ENCODE measurements at places on chromosomes 7 and 10. TPM values are rescaled to one million over a fixed set of nuclear protein-coding genes. Genes with fewer than 3 reads are reported as not detected.

TMEM72 gene
- not detected for total RNA-seq

SLC18A3 gene
- total RNA-seq = 21.5 TPM

BAZ1B gene
- 108 TPM for total RNA-seq

TEX47 gene
- not detected for total RNA-seq

MRPS33 gene
- 33.9 TPM for total RNA-seq

USP54 gene
- total RNA-seq = 9.1 TPM

WIPF3 gene
- total RNA-seq = 0.37 TPM

VPS37D gene
- total RNA-seq = 17.2 TPM

ATP6V0A4 gene
- not detected for total RNA-seq

CAV1 gene
- total RNA-seq = 0.78 TPM

TACR2 gene
- not detected for total RNA-seq

- no peak for DNase-seq
Observed at GRCh38 chr10:58575491-58575890, 62.8 kb downstream of the BICC1 start.

DNA sequence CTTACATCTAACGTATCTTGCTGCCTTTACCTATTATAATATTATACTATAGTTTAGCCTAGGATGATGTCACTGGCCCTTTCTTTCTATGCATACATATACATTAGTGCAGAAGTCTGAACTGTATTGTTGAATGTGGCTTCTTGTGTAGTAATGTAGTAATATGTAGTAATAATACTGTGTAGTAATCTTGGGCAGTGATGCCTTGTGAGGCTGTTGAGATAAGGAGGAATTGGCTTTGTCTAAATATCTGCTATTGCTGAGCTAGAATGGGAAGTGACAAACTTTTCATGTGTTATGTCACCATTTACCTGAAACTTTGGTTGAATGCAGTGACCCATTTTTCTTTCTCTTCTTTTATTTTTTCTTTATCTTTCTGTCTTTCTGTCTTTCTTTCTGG is 11.0 kb downstream of the GLCCI1 start:
- DNase-seq = no peak

DNA sequence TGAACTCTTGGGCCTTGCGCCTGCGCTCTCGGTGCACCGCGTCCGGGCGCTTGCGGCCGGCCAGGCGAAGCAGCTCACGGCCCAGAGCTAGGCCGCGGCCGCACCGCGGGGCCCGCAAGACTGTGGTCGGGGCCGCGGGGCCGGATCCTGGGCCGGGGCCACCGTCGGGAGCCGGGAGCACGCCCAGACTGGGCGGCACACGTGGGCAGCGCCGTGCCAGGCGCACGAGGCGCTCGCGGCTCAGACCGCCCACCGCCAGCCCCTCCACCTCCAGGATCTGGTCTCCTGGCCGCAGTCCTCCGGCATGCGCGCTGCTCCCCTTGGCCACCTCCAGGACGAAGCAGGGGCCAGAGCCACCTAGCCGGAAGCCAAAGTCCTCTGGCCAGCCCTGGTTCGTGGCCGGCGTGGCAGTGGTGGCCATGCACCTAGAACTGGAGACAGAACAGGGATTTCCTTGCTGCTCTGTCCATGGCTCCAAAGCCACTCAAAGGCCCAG is at the start of gene GRID2IP:
Gene GRID2IP, minus strand, starts transcription at position 446 of the 496 bp plus-strand sequence. Its CDS starts 25 bp downstream, at position 421.
- DNase-seq = no peak

DNA sequence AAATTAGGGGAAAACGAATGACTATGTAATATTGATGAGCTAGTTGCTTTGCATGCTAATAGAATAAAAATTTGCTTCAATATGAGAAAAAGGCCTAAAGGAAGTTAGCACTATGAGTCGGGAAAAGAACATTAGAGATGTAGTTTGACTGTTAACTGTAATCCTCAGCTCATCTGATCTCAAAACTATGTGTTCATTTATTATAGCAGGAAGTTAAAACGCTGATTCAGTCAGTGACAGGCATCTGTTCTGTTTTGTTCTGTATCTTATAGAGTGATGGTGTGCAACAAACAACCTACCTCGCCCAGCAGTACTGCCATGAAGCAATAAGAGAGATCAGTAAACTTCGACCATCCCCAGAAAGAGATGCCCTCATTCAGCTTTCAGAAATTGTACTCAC is 48.6 kb downstream of the PDSS1 start:
- no peak for DNase-seq

GRCh38 chr7:1532456-1533254 is 2.2 kb downstream of the MAFK start:
- DNase-seq = no peak

DNA sequence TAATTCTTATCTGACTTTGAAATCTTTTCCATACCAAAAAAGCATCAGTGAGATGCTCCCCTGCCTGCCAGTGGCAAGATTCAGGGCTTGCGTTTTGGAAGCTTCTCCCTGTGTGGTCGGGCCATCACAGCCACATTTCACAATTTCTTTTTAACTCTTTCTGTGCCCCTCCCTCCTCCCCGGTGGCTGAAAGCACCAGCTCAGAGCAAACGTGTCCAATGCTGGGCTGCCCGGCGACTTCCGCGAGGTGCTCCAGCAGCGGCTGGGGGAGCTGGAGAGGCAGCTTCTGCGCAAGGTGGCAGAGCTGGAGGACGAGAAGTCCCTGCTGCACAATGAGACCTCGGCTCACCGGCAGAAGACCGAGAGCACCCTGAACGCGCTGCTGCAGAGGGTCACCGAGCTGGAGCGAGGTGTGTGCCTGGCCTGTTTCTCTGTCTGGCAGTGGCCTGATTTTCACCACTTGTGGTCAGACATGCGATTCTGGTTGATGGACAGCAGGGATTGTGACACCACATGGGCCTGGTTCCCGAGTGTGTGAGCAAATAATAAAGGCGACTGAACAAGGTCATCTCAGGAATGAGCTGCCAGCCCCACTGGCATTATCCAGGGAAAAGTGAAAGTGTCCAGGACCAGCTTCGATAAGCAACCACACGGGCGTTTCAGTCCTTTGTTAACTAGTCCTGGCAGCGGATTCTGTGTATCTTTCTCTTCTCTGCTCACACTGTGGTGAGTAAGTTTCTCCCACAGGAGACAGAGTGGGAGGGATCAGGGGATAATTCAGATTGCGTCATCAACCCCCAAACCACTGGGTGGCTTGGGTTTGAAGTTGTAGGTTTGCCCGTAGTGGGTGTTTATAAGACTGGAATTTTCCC is 2.6 kb downstream of the NPTX2 start:
- DNase-seq = peak; percentile 55

DNA sequence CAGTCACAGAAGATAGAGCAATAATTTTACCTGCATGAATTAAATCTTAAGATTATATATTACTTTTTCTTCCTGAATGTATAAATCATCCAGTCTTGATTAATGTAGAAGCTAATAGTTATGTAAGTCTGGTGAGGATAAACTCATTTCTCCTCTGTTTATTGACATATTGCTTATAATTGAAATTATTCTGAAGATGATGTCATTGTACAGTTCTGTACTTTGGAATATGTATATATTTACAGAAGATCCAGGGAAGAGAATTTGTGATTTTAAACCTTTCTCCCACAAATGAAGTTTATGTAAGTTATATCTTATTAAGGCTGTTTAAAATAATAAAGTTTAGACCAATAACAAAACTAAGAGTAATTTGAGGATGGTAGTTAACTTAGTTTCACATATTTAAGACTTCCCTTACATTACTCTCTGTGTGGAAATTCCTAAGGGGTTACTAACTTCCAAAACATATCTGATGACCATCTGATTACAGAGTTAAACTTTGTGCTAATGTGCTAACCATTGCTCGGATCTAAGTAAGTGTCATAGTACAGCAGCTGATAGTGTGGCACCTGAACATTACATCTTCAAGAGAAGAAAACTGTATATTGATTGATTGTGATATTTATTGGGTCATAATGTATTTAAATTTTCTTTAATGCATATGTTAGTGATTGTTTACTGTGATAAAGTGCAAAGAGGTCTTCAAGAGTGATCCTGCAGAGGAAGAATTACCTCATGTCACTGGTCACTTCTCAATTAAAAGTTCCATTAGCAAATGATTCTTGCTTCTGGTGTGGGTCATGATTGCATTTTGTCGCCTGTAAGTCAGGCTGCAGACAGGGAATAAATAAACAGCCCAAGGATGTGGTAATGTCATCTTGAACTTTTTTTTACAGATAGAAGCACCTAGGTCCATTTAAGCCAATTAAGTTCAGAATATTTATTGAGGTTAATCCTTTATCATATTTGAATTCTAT is 96.9 kb downstream of the UBE3C start:
- no peak for DNase-seq

DNA sequence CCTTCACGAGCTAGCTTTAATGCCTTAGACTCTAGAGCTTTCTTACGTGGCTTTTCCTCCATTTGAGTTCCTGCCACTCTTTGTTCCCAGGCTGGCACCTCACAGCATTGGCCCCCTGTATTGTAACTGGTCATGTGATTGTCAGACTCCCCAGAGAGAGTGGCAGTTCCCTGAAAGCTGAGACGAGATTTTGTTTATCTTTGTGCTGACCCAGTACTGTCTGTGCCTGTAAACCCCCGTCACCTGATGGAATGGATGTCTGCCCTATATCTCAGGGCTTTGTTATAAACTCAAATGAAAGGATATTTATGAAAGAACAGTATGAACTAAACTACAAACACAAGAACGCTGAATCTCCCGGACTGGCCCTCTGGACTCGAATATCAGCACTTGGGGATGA is 13.0 kb downstream of the NOBOX start:
- DNase-seq = no peak

- DNase-seq = no peak
Observed at GRCh38 chr7:132397070-132397469, 179.2 kb downstream of the PLXNA4 start.

DNA sequence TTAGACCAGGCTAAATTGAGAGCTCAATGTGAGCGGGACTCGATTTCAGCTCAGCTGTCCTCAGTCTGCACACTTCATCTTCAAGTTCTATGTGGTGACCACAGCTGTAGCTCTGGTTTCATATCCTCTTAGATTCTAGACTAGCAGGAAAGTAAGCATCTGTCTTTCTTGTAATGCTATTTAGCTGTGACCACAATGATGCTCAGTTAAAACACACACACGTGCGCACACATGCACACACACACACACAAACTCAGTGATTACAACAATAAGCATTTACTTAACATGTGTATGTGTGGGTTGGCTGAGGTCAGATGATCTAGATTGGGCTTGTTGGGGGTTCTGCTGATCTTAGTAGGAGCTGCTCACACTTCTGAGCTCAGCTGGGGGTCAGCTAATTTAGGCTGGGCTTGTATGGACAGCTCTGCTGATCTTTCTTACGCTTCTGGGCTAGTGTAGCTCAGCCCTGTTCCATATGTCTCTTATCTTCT is 82.5 kb downstream of the ZNF365 start:
- no peak for DNase-seq

GRCh38 chr10:62618054-62618453 is 186.5 kb upstream of the ADO start:
- DNase-seq = no peak

DNA sequence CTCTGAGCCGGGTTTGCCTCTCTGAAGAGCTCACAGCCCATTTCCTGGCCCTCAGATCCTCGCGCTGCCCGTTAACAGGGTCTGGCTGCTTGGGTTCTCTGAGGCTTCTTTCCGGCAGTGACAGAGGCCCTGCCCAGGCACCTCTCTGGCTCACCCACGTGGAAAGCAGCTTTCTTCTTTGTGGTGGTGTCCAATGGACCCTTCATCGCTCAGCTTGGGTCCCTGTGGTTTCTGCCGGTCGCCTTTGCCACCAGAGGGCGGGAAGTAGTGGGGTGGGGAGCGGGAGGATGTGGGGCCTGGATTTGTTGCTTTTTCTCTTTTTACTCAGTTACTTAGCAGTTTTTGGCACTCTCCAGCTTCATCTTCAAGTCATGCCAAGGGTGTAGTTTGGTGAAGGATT is 15.6 kb upstream of the JAKMIP3 start:
- no peak for DNase-seq

DNA sequence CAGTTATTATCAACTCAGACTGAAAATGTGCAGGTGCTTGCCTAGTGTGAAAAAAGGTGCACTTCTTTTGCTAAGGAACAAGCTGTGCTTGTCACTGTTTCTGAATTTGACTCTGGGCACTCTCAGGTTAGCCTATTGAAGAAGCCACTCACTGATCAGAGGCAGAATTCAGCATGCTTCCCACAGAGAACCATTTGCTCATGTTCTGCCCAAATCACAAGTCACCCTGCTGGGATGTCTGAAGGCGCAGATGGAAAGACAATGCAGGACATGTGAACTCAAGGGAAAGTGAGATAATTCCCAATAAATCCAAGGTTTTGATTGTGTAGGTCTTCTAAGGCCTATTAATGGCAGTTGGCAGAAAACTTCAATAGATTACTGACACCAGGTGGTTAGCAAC is 47.8 kb upstream of the CSTF2T start:
- no peak for DNase-seq

DNA sequence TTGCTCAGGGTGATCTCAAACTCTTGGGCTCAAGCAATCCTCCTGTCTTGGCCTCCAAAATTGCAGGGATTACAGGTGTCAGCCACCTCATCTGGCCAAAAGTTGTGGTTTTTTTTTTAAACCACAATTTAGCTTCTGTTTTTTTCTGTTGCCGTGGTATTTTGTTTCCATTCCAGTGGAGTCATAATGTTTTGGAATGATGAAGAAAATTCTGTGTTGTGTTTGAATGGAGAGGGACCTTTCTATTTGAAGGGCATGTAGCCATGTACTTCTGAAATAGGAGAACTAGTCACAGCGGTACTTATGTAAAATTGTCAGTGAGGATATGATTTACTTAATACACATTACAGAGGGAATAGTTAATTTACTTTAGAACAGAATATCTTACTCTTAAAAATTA is 201.3 kb downstream of the ARL4A start:
- no peak for DNase-seq

DNA sequence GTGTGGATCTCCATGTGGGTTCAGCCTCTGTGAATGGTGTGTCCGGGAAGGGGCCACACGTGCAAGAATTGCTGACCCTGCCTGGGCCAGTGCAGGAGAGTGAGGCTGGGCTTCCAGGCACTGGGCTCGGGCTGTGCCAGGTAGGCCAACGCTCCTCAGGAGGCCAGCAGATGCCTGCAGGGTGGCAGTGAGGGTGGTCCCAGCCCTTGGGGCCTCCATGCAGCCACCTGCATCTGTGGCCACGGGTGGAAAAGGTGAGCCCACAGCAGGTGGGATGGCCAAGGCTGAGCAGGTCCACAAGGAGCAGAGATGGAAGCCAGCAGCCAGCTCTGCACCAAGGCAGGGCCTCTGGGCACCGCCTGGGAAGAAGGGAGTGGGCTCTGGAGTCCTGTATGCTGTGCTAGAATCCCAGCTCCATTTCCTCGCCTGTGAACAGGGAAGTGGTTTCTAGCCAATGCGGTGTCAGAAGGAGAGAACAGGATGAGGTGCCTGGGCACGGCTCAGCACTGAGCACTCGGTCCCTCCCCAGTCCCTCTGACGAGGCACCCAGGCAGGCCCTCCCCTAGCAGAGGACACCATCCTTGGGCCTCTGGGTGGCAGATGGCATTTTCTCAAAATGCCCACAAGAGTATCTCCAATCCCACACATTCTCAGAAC is 31.1 kb upstream of the RET start:
- DNase-seq = peak; percentile 4

GRCh38 chr7:29084832-29085231 is 61.5 kb downstream of the CPVL start:
- no peak for DNase-seq

GRCh38 chr10:75379212-75379724 is 22.3 kb downstream of the ZNF503 start:
- no peak for DNase-seq

All from glutamatergic neuron (in vitro differentiated cells).